ENCODE measurements at places on chromosomes 11 and 22.

DNA sequence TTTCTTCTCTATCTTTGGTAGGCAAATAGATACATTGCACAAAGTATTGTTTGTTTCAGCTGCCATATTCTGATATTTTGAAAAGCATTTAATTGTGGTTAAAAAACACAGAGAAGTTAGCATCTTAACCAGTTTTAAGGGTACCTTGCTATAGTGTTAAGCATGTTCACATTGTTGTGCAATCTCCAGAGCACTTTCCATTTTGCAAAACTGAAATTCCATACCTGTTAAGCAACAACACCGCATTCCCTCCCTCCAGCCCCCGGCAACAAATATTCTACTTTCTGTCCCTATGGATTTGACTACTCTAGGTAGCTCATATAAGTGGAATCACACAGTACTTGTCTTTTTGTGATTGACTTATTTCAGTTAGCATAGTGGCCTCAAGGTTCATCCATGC is 33.9 kb downstream of the CNTF start:
- DNase-seq = no peak

GRCh38 chr11:134659882-134660281 is 247.8 kb upstream of the B3GAT1 start:
- DNase-seq = no peak

DNA sequence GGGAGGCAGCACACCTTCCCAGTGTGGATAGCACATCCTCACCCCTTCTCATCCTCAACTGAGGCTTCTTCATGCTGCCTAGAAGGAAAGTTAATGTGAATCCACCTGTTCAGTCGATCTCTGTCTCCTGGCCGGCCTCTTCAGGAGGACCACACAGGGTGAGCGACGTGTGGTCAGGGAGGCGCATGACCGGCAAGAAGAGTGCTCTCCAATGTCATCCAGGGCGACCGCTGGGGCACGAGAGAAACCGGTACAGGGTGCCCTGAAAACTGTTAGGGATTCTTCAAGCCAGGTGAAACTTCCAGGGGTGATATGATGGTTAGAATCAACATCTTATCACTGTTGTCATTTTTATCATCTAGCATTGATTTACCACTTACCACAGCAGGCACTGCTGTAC is 43.0 kb downstream of the IGSF9B start:
- no peak for DNase-seq

GRCh38 chr11:120712014-120712413 is 200.5 kb downstream of the GRIK4 start:
- no peak for DNase-seq

DNA sequence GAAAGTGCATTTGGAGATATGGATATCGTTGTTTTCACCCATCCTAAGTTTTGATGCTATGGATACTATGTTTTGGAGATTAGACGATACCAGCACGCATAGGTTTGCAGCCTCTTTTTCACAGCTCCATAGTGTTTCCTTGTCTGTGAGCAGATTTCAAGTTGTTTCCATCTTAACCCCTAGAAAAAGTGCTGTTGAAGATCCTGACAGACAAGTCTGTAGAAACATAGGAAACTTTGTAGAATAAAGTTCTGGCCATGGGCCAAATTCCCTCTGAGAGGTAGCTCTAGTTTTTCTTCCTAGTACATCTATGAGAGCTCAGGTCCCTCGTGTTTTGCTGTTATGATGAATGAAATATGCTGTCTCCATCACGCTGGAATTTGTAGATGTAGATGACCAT is 32.4 kb downstream of the ST3GAL4 start:
- no peak for DNase-seq

DNA sequence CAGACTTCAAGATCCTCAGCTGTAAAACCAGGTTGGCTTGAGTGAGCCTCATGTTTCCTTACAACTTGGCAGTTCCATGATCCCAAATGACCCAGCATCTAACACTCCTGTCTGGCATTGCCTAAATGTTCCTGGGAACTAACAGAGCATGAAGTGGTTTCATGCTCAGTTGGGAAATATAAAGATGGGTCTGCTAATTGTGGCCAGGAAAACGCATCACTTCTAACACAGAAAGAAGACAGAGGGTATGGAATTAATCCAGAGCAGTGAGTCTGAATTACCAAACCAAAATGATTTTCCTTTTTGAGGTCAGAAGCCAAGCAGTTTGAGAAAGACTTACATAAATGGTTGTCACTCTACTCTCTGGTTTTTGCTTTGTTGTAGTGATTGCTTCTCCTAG is 60.5 kb upstream of the MMP13 start:
- DNase-seq = no peak
